HT1080 (cell line): ENCODE measurements at places on chromosomes 6 and 20.

DNA sequence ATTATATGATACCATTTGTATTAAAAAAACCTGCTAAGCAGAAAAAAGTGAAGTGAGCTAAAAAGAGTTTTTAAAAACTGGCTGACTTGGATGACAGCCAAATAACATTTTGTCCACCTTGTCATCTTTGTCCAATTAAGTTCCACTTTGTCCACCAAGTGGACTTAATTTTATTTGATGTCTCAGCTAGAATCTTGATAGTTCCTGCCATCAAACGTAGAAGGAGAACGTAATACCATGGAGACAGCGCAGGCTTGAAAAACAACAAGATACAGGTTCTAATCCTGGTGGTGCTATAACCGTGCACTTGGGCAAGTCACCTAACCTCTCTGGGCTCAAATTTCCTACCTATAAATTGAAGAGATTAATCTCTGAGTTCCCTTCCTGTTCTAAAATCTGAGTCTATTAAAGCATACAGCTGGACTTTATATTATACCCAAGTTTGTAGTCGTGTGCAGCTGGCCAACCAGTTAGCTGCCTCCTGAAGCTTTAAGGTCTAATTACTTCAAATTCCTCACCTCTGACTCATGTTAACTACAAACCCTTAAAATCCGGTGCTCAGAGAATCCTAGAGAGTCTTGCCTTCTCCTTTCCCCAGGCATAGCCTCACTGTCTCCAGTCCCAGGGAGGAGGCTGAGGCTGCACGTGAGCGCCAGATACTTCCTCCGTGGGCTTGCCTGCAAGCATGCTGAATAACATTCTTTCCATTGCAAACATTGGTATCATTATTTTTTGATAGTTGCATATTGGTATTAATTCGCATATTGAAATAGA, 16.8 kb downstream of the TMEM244 start:
- DNase-seq, result peak; percentile 85

DNA sequence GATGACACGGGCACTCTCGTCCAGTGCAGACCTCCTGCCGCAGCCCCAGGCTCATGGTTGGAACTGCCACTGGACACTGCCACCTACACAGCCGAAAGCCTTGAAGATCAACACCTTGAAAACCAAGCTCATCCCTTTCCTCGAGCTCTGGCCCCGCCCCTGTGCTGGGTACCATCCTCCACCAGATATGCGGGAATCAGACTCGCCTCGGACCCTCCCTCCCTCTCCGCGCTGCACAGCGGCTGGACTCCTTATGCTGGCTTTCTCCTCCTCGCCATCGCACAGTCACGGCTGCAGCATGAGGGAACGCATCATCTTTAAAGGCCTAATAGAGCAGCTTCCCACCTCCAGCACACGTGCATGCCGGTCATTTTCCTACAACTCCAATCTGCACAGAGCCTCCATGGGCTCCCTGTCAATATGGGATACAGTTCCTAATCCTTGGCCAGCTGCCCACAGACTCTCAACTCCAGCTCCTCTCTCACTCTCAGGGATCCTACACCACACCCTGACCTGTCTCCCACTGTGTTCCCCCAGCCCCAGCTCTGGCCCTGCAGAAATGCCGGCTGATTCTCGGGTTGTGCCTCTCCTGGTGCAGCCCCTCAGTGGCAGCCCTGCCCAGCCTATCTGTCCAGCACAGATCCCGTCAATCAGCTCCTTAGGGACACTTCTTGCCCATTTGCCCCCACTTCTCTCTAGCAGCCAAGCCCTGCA, 23.2 kb downstream of the TXNDC5 start:
- no peak for DNase-seq

DNA sequence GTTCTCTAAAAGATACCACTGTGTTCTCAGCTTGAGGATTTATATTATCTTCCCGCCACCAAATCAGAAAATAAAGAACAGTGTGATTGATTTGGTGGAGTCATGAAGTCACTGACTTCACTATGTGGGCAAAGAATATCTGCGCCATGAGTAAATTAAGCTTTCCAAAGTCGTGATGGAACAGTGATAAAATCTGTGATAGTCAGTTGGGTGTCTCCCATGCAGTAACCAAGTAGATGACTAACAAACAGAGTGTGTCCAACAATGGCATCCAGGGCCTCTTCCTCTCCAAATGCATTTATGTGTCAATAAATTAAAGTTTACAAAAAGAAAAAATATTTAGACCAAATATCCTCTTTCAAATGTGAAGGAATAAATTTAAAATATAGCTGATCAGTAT, 87.0 kb upstream of the DST start:
- DNase-seq, result peak; percentile 67

- peak; percentile 100 for DNase-seq
These were observed 70.3 kb downstream of the SCAND1 start for GRCh38 chr20:35883778-35884540.

- no peak for DNase-seq
These were observed 109.6 kb downstream of the SLC22A3 start for GRCh38 chr6:160457823-160458222.

GRCh38 chr6:13847326-13848050, 33.1 kb upstream of the MCUR1 start:
- DNase-seq, result no peak

DNA sequence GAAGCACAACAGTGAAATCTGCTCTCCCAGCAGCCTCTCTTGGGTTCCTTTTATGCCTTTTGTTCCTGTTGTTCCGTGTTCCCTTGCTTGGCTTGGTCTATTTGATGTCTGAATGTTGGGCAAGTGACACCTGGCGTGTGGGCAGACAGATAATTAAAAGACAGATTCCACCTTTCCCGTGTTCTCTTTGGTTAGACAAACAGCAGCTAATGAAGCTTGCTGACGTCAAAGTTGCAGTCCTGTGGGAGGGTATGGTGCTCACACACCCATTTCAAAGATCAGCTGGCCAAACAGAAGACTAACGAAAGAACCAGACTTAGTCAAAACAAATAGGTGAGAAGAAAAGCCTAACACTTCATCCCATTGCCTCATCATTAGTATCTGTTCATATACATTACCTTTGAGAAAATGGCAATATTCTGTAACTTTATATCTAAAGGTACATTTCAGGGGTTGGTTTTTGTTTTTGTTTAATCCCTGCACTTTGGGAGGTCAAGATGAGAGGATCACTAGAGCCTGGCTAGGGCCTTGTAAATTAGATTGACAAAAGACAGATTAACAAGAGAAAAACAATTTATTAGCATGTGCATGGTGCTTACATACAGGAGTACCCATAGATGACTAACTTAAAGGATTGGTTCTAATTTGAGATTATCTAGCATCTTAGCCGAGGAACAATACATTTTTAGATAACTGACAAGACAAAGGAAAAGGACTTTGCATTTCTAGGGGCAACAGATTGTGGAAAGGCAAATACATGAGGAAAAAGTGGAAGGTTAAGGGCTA, 48.9 kb upstream of the TNFRSF21 start:
- DNase-seq, result no peak

GRCh38 chr6:108675226-108676200, 114.8 kb downstream of the FOXO3 start:
- DNase-seq, result no peak

DNA sequence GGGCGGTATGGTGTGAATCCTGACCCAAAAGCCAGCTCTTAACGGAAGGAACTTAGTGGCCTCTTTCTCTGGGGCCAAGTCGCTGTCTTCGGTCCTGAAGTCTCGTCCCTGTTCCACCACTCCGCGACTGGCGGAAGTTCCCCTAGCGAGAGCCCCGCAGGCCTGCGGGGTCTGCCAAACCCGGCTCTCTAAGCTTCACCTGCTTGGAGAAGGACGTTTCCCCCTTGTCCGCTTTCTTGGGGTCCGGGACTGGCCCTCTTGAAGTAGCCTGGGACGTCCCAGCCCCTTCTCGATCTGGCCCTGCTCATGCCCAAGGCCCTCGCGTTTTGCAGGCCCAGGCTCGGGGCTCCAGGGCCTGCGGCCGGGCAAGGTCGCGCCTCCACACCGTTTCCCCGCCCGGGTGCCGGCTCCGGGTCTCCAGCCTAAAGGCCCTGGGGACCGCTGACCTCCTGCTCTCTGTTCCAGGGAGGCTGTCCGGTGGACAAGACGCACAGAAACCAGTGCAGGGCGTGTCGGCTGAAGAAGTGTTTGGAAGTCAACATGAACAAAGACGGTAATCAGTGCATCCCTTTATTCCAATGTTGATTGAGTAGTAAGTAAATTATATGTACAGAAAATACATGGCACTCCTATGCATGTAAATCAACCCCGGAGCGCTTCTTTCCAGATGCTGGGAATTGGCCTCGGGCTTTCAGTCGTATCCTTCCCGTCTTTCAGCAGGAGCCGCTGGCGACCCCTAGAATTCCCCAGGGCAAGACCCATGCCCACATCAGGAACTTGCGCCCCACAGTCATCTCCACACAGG, 8.8 kb downstream of the NR2E1 start:
- DNase-seq, result no peak

DNA sequence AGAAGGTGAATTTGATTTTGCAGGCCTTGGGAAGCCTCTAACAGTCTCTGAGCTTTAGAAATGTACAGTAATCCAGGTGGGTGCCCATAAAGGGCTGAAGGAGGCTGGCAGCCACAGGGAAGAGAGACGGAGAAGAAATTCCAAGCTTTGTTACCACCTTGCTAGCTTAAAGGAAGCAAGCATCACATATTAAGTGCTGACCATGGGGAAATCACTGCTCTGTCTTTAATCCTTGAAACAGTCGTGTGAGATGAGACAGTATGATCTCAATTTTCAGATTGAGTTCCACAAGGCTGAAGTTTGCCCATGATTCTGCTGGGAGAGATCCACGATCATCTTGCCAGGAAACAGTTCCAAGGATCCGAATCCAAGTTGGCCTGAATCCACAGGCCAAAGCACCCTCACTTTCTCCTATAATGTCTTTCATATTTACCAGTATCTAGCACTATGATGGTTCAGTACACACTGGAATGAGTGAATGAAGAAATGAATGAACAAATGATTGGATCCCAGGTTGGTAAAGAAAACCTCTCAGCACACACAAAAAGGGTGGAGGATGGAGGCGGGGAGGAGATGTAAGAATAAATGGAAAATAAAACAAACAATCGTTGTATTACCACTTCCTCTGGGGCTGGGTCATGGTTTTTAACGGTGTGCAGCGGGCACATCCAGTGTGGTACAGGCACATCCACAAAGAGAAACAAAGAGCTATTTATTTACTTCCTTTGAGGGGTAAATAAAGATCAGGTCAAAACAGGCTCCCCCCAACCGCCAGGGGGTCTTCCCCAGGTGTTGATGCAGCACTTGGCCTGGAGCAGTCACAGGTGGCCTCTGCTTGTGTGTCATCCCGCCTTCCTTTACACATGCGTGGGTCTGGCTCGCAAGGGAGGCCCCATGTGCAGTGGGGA, 28.2 kb upstream of the TAF8 start:
- no peak for DNase-seq

- no peak for DNase-seq
These were observed 6.7 kb upstream of the GFOD1 start for GRCh38 chr6:13494137-13494536.

GRCh38 chr6:52286798-52287432, 2.4 kb upstream of the MCM3 start:
- DNase-seq, result peak; percentile 72

DNA sequence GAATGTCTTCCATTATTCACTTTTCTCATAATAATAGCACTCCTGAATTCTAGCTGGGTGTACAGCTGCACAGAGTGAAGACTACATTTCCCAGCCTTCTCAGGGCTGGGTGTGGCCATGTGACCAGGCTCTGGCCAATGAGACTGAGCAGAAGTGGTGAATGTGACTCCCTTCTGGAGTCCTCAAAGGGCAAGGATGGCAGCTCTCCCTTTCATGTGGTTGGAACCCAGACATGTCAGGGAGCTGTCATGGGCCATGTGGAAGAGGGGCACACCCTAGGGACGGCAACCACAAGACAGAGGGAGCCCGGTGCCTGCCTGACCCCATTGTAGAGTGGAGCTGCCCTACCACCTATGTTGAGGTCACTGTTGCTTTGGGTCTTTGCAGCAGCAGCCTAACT, 312.8 kb upstream of the SULF2 start:
- DNase-seq, result no peak

DNA sequence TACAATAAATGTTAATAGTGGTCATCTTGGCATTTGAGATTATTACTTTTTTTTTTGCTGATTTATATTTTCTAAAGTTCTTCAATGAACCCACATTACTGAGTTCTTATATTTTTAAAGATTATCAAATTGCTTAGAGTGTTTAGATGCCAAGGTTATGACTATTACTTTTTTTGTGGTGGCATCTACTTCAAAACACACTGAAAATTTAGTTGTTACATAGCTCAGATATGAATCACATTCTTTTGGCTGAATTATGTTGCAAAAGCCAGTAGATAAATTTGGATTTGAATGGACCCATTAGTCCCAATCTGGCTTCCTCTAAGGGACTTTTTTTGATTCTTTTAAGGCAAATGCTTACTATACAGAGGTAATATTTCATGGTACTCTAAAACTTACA, 8.9 kb downstream of the UTRN start:
- peak; percentile 83 for DNase-seq

DNA sequence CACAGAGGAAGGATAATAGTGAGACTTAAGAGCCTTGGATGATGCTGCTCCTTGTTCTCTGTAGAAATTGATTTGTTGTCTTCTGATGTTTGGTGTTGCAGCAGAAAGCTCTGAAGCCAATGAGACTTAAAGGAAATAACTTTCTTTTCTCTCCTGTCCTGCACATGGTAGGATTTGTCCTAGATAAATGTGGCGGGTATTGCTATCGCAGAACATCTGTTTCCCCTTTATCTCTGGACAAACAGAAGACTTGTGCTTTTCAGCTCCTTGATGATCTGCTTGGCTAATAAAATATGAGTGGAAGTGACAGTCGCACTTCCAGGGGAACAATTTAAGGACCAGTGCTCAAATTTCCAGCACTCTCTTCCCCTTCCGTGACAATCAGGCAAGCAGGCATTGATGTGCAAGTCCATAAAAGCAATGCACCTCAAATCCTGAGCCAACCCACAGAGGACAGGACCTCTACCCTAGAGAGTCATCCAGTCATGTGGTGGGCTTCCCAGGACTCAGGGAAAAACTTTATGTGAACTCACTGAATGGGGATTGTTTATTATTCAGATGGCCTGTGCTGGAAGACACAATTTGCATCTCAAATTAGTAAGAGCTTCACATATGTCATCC, 9.9 kb upstream of the NCR2 start:
- DNase-seq, result no peak

DNA sequence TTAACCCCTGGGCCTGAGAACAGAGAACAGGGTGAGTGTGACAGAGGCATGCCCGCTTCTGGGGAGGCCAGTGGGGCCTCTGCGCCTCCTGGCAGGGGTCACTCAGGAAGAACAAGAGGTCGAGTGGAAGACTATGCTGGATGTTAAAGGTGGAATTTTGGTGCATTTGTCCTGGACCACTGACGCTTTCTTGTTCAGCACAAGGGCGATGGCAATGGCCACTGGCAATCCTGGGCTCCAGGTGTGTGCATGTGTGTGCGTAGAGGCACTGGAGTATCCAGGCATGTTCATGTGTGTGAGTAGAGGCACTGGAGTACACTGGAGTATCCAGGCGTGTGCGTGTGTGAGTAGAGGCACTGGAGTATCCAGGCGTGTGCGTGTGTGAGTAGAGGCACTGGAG, 23.5 kb upstream of the NPBWR2 start:
- DNase-seq, result no peak
